ENCODE measurements at places on chromosomes 13 and 19.

GRCh38 chr19:35862528-35862927 is 5.8 kb downstream of the KIRREL2 start:
- no peak overlapping the region for H3K27ac ChIP-seq
- H3K4me1 ChIP-seq: no peaks in the 10 kb centered on the region
- DNase-seq: no peak

GRCh38 chr13:110592665-110593064 is 22.7 kb upstream of the NAXD start:
- no peak overlapping the region for H3K27ac ChIP-seq
- no peak for DNase-seq
- H3K27me3 ChIP-seq: peaks cover 7% of the 10 kb centered on the region
- no peak overlapping the region for H3K4me3 ChIP-seq
- H3K36me3 ChIP-seq: no peaks in the 10 kb centered on the region

DNA sequence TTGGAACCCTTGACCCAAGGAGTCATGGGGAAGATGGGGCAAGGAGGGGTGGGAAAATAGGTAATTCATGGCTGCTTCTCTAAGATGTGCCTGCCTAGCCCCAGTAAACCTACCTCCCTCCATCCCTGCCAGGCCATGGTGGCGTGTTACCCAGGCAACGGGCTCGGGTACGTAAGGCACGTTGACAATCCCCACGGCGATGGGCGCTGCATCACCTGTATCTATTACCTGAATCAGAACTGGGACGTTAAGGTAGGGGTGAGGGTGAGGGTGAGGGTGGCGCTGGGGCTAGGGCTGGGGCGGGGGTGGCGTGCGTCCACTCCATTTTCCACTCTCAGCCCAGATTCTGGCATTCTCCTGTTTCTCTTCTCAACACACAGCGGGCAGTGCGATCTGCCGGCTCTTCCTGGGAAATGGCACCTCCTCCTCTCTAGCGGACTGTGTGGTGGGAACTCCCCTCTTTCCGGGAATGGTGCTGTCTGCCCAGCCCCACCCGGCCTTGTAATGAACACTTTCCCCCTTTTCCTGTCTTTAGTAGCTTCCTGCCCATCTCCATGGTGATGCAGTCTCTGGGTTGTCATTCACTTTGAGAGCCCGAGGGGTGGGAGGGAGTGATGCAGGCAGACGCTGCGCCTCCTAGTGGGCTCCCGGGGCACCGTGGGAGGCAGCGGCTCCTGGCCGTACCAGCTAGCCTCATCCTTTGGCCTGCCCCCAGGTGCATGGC is 7.6 kb downstream of the EGLN2 start:
- H3K27me3 ChIP-seq: peaks cover 18% of the 10 kb centered on the region
- H3K27ac ChIP-seq: no peak overlapping the region
- DNase-seq: peak; percentile 75
- no peak overlapping the region for H3K4me3 ChIP-seq
- peaks cover 60% of the 10 kb centered on the region for H3K36me3 ChIP-seq

DNA sequence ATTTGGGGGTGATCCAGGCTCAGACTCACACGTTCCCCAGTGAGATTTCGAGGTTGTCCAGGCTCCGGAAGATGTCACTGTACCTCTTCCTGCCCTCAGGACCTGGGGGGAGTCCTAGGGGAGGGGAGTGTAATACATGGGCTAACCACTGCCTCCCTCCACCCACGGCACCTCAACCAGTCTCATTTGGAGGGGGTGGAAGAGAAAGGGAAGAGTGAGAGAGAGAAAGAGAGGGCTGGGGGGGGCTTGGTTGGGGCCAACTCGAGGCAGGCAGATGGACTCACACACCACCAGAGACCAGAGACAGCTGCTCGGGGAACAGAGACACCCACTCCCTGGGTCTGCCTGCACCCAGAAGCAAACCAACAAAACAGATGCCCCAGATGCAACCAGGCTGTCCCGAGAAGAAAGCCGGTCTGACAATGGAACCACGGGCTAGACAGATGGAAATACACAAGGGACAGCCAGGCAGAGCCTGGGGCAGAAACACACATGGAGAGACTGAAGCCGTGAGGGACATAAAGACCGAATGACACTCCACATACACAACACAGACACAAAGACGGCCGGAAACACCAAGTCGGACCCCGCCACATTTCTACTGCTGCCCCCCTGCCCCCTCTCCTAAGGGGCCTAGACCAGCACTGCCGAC is 825 bp downstream of the GMIP start:
- H3K4me3 ChIP-seq: peak overlapping the region; percentile 77
- peak overlapping the region; percentile 97 for H3K27ac ChIP-seq
- DNase-seq: no peak
- H3K27me3 ChIP-seq: no peaks in the 10 kb centered on the region
- peaks cover 56% of the 10 kb centered on the region for H3K36me3 ChIP-seq
